ENCODE measurements at places on chromosomes 13 and 19.

DNA sequence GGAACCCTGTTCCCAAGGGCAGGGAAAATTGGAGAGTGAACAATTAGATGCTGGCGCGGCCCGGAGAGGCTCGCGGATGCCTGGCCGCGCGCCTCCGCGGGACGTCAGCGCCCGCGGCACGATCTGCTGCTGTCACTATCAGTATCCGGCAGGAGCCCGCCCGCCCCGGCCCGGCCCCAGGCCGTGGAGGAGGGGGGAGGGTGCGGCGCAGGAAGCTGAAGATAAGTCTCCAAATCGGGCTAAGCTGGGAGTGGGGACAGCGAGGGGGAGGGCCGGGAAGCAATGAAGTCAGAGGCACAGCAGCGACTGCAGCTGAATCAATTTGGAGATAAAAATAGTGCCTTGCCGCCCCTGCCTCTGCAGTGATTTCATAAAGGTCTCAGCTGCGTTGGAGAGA, 441.5 kb upstream of the KLF12 start:
- peak; percentile 23 for DNase-seq

- no peak for DNase-seq
Measured at GRCh38 chr13:111011899-111012298, 97.0 kb upstream of the ANKRD10 start.

DNA sequence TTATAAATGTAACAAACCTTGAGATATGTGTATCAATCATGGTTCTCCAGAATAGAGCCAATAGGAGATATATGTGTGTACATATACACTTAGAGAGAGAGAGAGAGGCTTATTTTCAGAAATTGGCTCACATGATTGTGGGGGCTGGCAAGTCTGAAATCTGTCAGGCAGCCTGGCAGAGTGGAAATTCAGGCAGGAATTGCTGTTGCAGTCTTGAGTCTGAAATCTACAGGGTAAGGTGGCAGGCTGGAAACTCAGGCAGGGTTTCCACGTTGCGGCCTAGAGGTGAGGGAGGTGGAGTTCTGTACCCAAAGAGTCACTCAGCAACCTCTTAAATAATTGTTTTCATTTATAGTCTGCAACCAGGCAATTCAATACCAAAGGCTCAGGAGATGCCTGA, 218.4 kb downstream of the B3GLCT start:
- DNase-seq: no peak

DNA sequence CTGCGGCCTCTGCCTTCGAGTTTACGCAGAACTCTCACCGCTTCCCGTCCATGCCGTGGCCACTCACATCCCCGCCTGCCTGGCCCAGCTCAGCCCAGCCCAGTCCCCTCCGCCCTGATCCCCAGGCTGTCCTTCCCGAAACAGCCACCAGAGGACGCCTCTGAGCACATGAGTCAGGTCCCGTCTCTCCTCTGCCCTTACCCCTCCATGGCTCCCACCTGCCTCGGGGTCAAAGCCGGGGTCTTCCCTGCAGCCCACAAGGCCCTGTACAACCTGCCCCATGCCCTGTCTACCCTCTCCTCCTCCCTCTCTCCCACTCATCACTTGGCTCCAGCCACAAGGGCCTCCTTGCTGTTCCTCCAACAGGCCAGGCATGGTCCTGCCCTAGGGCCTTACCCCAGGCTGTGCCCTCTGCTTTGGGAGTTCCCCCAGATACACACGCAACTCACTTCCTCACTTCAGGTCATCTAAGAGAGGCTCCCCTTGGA, 8.1 kb upstream of the SEMA6B start:
- DNase-seq: peak; percentile 55

DNA sequence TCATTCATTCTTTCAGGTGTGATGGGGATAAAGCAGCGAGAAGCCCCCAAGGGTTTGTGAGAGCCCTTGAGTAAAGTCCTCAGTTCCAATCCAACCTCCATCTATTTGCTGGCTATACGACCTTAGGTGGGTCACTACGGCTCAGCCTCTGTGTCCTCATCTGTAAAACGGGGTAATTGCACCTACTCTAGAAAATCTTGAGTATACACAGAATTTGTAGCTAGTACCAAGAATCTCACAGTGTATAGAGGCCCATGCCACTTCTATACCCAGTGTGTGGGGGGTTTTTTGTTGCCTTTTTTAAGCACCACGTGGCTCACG, 406 bp upstream of the DNMT1 start:
- no peak for DNase-seq

DNA sequence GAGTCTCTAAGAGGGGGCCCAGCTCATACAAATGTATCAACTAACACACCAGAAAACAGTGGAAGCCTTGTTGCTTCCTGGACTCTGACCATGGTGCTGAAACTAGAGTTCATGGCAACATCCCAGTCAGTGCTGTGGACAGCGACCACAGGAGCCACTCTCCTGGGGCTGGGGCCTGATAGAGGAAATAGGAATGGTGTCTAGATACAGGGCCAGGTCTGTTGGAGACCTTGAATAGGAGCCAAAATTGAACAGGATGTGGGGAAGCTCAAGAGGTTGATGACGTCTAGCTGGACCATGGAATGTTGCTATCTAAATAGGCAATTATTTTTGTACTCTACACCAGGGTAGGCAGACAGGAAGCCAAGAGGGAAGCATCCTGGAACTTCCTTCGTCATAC, 21.7 kb downstream of the LILRB4 start:
- no peak for DNase-seq

DNA sequence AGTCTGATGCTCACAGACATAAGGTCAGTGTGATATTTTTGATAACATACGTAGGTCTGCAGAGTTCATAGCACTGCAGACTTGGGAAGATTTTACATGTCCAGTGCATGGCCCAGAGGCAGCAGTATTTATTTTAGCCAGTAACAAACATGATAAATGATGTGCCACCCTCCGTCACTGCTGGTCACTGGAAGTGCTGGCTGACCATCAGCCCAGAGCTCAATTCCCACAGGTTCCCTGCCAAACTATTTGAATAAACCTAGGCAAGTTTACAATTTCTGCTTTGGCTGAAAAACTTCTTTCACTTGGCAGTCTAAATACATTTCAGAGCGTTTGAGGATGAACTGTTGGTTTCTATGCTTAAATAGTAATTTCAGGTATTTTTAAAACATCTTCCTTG, 135.5 kb upstream of the EDNRB start:
- DNase-seq: no peak

GRCh38 chr13:40228990-40229389, 437.5 kb downstream of the FOXO1 start:
- DNase-seq: no peak

DNA sequence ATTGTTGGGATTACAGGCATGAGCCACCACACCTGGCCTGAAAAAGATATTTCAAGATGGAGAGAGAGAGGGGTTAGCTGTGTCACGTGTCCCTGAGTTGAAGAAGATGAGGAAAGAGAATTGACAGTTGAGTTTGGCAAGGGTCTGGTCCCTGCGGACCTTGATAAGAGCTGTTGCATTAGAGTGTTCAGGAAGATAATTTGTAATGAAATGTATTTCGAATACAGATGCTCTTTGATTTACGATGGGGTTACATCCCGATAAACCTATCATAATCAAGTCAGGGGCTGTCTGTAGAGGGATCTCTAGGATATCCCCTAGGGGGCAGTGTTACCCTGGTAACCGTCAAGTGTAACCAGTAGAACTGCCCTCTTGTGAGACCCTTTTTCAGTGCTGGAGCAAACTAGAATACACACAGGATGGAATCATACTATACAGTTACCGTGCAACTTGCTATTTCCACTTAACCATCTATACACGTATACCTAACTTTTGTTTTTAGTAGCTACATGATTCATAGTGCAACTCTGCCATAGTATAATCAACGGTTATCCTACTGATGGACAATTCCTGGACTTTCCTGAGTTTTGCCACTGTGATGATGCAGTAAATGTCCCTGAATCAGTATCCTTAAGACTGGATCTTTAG, 1.5 kb upstream of the ELOF1 start:
- no peak for DNase-seq

DNA sequence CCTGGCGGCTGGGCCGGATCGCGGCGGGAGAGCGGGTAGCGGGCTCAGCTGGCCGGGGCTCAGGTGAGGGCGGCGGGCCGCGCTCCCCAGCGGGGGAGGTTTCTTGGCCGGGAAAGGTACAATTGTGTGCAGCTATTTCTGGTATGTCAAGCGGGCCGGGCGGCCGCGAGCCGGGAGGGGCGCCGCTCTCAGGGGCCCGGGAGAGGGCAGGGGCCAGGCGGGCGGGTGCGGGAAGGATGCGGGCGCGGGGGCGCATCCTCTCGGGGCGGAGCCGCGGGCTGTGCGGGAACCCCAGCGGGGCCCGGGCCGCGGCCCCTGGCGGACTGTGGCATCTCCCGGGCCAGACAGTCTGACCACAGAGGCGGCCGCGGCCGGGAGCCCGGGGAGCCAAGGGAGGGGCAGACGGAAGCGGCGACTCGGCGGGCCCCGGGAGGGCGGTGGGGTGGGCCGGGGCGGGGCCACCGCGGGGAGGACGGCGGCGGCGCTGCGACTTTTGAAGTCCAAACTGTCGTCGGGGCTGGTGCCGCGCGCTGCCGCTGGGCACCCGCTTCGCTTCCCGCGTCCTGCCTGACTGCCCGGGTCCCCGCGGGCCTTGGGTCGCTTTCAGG, at the start of gene LMO7:
LMO7 (plus strand) TSS at position 503 of the 608 bp plus-strand sequence. CDS start 328 bp downstream, outside the sequence.
- no peak for DNase-seq

GRCh38 chr13:48770372-48770771, 116.6 kb downstream of the CYSLTR2 start:
- no peak for DNase-seq

- DNase-seq: no peak
Measured at GRCh38 chr19:13842291-13843103, 34.4 kb upstream of the NANOS3 start.

DNA sequence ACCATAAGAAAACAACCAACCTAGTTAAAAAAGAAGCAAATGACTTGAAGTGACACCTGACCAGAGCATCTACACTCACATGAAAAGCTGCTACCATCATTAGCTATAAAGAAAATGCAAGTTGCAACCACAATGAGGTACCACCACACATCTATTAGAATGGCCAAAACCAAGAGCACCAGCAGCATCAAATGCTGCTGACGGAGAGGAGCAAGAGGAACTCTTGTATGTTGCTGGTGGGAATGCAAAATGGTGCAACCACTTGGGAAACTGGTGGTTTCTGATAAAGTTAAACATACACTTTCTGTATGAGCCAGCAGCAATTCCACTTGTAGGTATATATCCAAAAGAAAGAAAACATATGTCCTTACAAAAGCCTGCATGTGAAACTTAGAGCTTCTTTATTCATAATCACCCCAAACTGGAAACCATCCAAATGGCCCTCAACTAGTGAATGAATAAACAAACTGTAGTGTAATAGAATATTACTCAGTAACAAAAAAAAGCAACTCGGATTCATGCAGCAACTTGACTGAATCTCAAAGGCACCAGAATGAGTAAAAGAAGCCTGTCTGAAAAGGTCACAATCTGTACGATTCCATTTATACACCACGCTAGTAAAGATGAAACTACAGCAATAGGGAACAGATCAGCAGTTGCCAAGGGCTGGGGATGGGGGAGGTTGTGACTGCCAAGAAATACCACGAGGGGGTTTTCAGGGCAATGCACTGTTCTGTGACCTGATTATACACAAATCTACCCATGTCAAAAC, 60.9 kb upstream of the RANBP3 start:
- DNase-seq: no peak

DNA sequence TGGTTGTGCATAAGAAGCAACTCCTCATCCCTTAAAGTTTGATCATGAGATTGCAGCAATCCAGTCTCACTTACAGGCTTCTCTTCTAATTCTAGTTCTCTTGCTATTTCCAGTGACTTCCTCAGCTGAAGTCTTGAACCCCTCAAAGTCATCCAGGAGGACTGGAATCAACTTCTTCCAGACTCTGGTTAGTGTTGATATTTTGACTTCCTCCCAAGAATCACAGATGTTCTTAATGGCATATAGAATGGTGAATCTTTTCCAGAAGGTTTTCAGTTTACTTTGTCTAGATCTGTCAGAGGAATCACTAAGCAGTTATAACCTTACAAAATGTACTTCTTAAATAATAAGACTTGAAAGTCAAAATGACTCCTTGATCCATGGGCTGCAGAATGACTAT, 81.3 kb upstream of the UBL3 start:
- DNase-seq: no peak

DNA sequence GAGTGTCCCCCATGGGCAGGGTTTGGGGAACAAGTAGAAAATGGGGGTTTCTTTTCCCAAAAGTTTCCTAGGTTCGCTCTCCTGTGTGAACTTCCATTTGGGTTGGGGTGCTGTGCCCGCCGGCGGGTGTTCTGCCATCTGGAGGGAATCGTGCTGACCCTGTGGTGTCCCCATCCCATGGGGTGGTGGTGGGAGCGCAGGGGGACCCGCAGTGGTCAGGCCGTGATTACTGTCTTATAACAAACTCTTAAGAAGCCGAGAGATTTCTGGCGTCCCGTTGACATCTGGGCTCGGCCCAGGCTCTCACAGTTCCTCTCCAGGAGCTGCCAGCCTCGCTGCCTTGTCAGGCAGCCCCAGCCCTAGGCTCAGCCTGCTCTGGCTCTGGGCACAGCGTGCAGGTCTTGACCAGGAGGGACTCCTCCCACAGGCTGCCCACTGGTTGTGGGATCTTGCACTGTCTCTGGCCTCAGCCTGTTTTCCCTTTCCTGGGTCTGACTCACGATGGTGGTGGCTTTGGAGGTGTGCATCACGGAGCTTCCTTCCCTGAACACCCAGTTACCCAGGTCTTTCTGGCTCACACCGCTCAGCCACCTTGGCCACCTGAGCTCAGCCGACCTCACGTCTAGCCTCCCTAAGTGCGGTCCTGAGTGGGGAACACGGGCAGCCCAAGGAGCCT, 34.5 kb downstream of the PLEKHJ1 start:
- no peak for DNase-seq

DNA sequence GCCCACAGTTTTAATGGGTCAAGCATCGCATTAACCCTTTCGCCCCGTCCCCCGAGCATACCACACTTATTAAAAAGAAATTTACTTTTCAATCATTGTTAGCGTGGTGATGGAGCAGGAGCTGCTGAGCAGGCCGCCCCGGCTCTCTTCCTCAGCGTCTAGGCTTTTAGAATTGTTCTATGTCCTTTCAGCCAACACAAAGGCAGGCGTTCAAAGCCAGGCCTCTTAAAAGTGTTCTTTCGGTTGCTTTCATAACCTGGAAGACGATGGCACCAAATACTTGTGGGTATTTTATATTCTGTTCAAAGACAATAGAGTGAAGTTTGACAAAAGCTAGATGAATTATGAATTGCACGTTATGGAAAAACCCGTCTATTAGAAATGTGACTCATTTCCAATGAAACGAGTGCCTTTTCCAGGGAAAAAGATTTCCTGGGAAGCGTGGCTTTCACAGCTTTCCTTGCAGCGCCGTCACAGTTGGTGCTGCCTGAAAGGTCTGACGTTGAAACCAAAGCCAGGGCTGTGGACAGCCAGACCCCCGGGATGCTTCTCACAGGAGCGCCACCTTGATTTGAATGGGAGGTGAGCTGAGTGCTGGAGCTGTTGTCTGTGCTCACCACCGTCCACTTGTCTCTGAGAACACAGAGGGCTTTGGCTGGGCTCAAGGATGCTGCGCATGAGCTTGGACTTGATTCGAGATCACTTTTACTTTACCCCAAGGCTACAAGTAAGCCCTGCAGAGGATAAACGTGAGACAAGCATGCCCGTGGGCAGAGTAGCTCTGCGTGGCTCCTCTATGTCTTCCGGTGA, 78.8 kb downstream of the SOX1 start:
- DNase-seq: no peak

GRCh38 chr19:40813182-40813581, 14.2 kb downstream of the EGLN2 start:
- DNase-seq: no peak

GRCh38 chr13:28220166-28220565, 81.8 kb downstream of the PAN3 start:
- DNase-seq: no peak

GRCh38 chr13:76663592-76664335, 222.4 kb downstream of the KCTD12 start:
- DNase-seq: no peak
